ENCODE measurements at places on chromosomes 1 and 21.

DNA sequence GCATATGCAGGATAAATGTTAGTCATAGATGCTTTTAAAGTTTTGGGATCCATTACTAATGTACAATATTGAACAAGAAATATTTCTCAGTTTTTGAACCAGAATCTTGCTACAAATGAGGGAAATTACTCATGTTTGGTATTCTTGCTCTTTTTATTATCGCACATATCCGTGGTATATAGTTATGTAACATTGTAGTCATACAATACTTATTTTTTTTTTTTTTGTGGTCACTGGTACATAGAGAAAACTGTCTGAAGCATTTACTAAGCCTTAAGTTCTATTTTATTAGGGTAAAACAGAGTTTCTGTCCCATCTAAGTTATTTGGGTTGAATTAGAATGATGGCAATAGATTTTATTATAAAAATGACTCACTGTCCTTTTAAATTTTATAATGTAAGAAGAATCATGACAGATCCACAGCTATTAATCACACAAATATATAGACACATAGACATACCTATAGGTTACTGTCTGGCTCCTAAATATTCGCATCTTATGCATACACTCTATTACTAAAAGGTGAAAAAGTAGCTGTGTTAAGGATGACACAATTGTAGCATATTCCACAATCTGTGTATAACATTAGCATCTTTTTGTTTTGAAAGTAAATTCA, 18.0 kb upstream of the PRKAA2 start:
- DNase-seq, result no peak

GRCh38 chr1:211698161-211699026, 23.0 kb upstream of the NEK2 start:
- DNase-seq, result no peak

DNA sequence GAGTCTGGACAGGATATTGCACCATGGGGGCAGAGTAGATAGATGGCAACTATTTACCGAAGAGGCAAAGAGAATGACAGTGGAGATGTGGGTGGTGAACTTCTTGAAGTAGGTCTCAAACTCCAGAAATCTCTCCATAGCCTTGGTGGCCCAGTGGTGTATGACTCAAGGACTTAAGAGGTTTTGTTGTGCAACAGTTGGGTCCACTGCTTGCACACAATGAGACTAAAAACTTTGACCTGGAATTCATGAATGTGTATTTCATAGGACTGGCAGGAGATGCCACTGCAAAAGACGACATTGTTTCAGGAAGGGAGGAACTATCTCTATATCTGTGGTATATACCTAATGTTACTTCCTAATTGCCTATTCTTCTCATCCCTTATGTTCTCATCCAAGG, 75.9 kb downstream of the ZSCAN20 start:
- DNase-seq, result no peak

- DNase-seq, result no peak
These were observed 6.5 kb downstream of the RD3 start for GRCh38 chr1:211485480-211485857.

- peak; percentile 10 for DNase-seq
These were observed 31.7 kb upstream of the AGO1 start for GRCh38 chr1:35851132-35851869.

- DNase-seq, result no peak
These were observed 33.0 kb downstream of the PRSS38 start for GRCh38 chr1:227848430-227848932.

All from skeletal muscle cell (primary cell).